CD4-positive, alpha-beta T cell treated with Interleukin-15 for 1 hour (primary cell): ENCODE measurements at places on chromosomes 2 and 18.
A peak's percentile ranks its signal among the peaks of the same experiment; 100 is the strongest.

GRCh38 chr2:52904355-52904891, 863.2 kb upstream of the CHAC2 start:
- no peak for DNase-seq

GRCh38 chr2:70995426-70995729, 705 bp upstream of the TEX261 start:
- peak; percentile 55 for DNase-seq

GRCh38 chr2:147030966-147031720, 813.7 kb upstream of the ACVR2A start:
- no peak for DNase-seq

DNA sequence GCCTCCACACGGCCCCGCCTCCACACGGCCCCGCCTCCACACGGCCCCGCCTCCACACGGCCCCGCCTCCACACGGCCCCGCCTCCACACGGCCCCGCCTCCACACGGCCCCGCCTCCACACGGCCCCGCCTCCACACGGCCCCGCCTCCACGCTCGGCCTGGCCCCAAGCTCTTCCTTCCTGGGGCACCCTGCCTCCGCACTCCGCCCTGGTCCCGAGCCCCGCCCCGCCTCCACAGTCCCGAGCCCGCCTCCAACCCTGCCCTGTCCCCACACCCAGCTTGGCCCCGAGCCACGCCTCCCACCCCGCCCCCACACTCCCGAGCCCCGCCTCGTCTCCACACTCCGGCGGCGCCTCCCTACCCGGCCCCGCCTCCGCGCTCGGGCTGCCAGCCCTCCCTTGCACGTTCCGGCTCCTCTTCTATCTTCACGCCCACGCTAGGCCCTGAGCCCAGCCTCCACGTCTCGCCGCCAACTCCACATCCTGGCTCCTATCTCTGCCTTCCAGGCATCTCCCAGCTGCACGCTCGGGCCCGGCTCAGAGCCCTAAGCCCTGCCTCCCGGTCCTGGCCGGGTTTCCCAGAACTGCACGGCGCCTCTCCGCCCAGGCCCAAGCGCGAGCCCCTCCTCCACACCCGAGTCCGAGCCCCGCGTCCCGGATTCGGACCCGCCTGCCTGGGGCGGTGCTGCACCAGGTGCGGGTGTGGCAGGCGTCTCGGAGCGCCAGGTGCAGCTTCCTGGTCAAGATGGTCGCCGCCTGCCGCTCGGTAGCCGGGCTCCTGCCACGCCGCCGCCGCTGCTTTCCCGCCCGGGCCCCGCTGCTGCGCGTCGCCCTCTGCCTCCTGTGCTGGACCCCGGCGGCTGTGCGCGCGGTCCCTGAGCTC, at the start of gene TMEM87B:
TSS of gene TMEM87B (plus strand) at position 423 of the 883 bp plus-strand sequence. CDS start at position 746, 323 bp downstream.
- peak; percentile 99 for DNase-seq

- no peak for DNase-seq
These were observed 16.5 kb downstream of the SDC1 start for GRCh38 chr2:20208476-20208859.

GRCh38 chr18:48452861-48453323, 43.7 kb upstream of the ZBTB7C start:
- DNase-seq, result no peak

DNA sequence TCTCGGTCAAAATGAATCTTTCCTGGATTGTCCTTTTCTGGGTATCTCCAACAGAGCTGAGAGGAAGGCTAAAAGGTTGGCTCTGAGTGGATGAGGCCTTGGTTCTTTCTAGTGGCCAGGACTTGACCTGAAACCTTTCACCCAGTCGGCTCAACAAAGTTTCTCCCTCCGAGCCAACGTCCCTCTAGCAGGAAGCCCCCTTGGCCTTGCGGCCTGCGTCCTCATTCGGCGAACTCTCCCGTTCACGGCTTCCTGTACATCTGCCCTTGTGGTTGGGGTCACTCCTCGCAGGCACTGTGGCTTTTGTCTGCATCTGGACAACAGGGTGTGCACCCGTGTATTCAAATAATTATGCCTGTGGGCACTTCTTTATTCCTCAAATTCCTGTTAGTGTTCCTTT, 9.4 kb upstream of the SIX3 start:
- no peak for DNase-seq

DNA sequence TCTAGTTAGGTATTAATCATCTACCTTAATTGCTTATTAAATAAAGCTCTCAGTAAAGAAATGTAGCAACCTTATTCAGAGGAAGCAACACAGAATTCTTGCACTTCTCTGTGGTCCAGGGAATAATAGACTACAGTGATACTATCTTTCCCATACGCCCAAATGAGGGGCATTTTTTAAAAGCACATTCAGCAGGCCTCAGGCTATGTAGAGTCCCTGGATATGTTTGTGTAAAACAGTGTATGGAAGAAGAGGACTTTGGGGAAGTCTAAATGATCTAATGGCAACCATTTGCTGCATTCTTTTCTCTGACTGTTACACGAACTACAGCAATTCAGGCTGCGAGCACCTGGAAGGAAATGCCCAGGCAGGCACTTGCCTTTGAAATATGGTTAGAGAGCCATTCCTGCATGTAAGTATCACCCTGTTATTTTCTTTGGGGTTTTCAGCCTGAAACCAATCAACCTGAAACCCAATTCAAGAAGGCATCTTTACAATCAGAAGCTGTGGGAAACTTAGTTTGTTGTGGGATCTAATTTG, 1814.7 kb upstream of the CELF4 start:
- DNase-seq, result no peak

- no peak for DNase-seq
These were observed 1091.5 kb upstream of the GYPC start for GRCh38 chr2:125564471-125564870.

DNA sequence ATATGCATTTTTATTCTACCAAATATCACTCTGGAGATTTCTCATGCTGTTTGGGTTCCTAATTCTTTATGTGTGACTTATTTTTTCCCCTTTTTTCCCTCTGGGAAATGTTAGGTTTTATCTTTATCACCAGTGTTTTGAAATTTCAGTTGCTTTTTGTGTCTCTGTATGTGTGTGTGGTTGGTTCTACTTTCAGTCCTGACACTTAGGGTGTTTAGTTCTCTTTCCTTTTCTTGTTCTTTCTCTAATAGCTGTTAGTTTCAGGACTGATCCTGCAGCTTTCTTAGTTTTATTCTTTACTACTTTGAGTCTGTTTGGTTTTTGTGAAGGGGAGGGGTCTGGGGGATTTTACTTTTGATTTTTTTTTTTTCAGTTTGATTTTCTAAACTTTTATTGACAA, 23.1 kb downstream of the PPM1B start:
- DNase-seq, result no peak

GRCh38 chr2:221372159-221372884, 199.8 kb downstream of the EPHA4 start:
- no peak for DNase-seq

DNA sequence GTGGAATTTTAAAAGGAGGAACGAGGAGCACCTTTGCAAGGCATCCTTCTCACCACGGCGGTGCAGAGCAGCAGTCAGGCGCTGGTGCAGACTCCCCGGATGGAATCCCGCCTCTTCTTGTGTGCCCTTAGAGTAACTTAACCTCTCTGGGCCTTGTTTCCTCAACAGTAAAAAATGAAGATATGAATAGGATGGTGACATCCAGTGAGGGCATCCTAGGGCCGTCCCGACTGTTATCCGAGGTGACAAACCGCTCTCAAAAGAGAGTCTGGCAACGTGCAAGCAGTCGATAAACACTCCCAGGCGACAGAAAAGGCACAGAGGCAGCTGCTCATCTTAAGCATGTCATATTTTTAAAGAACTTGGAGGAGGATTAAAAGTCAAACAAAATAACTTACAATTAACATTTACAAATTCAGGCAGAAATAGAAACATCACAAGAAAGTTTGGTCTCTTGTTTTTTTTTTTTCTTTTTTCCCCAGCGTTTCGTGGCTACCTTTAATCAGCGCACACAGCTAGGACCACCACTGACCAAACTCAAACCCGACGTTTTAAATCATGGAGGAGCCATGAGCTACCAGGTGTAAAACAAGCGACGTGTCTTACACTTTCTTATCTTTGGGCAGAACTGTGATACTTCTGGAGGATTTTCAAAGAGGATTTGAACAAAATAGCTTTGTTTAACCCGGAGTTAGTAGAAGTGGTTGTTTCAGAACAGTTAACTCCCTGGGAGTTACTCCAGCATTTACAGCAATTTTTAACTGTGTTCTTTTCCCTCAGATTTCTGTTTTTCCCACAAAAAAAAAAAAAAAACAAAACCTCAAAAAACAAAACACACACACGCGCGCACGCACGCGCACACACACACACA, 2.1 kb downstream of the MBP start:
- no peak for DNase-seq

DNA sequence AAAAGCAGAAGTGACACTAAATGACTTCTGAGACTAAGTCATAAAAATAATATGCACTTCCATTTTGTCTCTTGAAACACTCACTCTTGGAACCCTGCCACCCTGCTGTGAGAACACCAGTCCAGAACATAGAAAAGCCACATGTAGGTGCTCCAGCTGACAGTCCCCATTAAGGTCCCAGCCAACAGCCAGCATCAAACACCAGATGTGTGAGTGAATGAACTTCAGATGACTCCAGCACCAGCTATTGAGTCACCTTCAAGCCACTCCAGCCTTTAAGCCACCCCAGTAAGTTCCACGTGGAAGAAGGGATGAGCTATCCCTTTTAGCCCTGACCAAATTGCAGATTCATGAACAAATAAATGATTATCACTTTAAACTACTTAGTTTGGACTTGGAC, 31.5 kb upstream of the LGALSL start:
- DNase-seq, result no peak

GRCh38 chr2:19649785-19650380, 251.9 kb downstream of the TTC32 start:
- DNase-seq, result no peak

- no peak for DNase-seq
These were observed 298.2 kb upstream of the NXPH2 start for GRCh38 chr2:139078376-139078775.

GRCh38 chr2:95384854-95385569, 17.5 kb upstream of the FAHD2A start:
- DNase-seq, result no peak

GRCh38 chr2:57490741-57491140, 555.9 kb upstream of the VRK2 start:
- no peak for DNase-seq

- DNase-seq, result no peak
These were observed 191.2 kb downstream of the LRRTM1 start for GRCh38 chr2:80113399-80113798.

- DNase-seq, result no peak
These were observed 61.6 kb downstream of the MYT1L start for GRCh38 chr2:2269426-2269825.

- DNase-seq, result no peak
These were observed 68.4 kb downstream of the TWIST2 start for GRCh38 chr2:238916176-238916874.

GRCh38 chr2:102737431-102737830, 24.4 kb upstream of the TMEM182 start:
- no peak for DNase-seq

GRCh38 chr18:55489034-55489986, 98.7 kb downstream of the TCF4 start:
- peak; percentile 19 for DNase-seq

DNA sequence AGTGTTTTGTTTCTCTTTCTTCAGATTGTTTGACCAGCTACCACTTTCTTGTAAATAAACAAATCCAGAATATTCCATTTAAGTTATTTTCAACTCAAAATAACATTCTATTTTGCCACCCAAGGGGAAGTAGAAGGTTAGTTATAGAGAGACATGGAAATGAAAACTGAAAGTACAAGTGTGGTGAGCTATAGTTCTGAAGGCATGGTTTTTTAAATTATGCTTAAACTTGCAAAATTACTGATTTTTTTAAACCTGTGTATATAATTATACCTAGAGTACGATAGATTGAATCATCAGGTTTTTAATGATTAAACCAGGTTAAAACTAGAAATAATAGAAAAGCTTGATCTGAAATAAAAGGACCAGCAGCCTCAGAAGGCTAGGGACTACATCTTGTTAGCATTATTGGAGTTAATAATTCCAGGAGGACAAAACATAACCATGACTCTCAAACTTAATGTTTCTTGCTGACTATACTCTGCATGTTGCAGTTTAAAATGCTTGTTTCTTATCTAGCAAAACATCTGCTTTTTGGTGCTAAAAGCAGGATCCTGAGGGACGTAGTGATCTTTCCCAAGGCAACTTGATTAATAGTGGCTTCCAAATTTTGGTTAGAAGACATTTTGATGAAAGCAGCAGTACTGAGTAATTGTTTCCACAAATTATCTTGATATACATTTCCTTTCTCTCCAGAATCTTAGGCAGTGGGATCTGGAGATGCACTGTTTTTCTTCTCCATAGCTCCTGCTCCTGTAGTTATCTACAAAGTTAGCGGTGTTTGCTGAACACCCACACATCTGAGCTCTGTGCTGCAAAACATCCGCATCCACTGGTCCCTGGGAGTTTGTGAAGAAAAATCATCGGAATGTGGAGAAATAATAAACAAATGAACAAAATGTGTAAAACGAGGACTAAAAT, 327.2 kb upstream of the PKDCC start:
- DNase-seq, result no peak

GRCh38 chr2:55269645-55269990, 587 bp upstream of the MTIF2 start:
- DNase-seq, result no peak

DNA sequence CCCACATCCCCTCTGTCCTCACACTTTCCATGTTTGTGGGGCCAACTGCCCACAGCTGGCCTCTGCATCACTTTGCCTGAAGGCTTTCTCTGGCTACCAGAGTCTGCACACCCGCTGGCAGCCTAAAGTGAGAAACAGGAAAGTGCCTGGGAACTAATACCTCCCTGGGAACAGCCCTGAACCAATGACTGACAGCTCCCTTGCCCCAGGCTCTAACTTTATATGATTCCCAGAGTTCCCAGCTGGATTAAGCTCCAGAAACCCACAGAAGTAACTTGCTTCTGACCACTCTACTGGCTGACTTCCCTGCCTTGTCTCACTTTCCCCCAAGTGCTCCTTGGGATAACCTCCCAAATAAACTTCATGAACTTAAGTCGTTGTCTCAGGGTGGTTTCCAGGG, 159.6 kb upstream of the LMAN1 start:
- DNase-seq, result no peak

DNA sequence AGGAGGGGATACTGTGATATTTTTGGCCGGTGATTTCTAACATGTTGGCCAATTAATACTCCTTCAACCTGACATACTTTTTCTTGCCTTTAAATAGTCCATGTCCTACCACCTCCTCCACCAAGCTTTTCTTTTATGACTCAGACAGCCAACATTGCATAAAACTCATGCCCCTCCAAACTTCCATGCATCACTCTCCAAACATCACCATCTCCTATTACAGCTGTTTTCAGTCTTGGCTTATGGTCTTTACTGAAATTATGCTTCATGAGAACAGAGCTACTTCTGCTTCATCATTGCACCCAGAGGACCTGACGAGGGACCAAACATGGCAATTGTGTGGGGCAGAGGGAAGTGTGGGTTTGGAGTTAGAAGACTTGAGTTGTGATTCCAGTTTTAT, 305.4 kb downstream of the LPIN1 start:
- no peak for DNase-seq

GRCh38 chr2:114880046-114880445, 437.6 kb downstream of the DPP10 start:
- DNase-seq, result no peak

GRCh38 chr2:50606145-50606544, 425.8 kb downstream of the NRXN1 start:
- DNase-seq, result no peak

GRCh38 chr2:37798315-37799005, 126.6 kb upstream of the RMDN2 start:
- DNase-seq, result no peak
